ENCODE measurements at places on chromosomes 16 and 17.
A peak's percentile ranks its signal among the peaks of the same experiment; 100 is the strongest.

DNA sequence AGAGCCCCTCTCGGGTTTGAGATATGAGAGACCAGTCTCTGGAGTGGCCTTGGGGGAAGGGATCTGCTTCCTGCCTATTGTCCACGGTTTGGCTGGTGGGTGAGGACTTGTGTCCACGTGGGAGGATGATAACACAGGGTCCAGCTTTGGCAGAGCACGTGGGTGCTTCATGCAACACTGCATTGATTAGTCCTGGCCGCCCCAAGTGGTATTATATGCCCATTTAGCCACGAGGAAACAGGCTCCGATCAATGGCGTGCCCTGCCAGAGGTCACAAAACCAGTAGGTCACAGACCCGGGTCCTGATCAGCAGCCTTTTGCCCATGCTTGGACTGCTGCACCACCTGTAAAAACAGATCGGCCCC, 141.6 kb downstream of the RGS9 start:
- DNase-seq: no peak

GRCh38 chr17:36527621-36528250, 6.9 kb downstream of the MYO19 start:
- no peak for DNase-seq

- DNase-seq: no peak
These were observed 16.4 kb downstream of the FAM20A start for GRCh38 chr17:68584581-68585303.

- no peak for DNase-seq
These were observed 35.6 kb upstream of the IRF8 start for GRCh38 chr16:85863384-85863774.

GRCh38 chr16:23564575-23565363, 7.2 kb downstream of the UBFD1 start:
- no peak for DNase-seq

DNA sequence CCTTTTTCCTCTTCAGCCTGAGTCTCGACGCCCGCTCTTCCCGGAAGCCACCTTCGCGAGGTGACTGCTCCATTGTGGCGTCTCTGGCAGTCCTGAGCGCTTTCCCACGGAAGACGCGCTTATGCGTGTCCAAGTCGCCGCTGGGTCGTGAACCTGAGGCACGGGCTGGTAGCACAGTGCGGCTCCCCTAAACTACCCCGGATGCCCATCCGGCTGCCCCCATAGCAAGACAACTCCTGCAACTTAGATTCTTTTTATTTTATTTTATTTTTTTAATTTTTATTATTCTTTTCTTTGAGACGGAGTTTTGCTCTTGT, 2.1 kb upstream of the ESRP2 start:
- no peak for DNase-seq

DNA sequence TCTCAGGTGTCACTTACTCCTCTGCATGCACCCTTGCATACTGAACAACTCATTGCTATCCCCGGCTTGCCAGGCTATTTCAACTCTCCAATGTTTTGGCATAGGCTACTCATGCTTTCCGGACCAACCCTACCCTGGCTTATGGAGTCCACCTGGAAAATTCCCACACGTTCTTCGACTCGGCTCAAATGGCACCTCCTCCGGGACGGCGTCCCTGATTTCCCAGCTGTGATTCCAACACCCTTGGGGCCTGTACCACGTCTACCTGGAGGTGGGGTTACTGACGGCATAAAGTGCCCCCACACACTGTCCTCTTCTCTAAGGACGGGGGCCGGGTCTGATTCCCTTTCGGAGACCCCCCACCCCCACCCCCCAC, 498 bp downstream of the SMYD4 start:
- DNase-seq: peak; percentile 2

GRCh38 chr16:86372193-86372592, 138.1 kb upstream of the FOXF1 start:
- no peak for DNase-seq

DNA sequence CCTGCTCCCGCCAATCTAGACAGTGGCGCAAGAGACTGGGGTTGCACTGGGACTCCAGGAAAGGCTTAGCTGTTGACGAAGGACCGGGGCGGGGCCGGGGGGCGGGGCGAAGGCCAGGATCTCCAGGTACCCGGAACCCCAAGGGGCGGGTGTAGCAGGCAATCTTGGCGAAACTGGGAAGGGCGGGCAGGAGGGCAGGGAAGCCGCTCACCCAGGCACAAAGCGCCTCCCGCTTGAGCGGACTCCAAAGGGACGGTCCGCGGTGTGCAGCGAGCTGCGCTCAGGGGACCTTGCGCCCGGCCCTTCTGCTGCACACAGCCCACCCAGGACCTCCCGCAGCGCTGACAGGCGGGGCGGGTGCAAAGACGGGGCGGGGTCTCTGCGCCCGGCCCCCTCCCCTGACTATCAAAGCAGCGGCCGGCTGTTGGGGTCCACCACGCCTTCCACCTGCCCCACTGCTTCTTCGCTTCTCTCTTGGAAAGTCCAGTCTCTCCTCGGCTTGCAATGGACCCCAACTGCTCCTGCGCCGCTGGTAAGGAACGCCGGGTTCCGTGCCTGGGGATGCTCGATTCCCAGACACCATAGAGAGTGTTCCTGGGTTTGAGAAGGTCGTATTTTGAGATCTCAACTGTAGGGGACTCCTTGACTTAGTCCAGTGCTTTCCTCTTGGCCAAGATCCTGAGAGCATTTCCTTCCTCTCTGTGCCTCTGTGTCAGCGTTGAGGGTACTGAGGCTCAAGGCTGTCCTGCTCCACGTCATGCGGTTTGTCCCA, at the start of gene MT1F:
Gene MT1F (plus strand): TSS at position 405 of the 772 bp plus-strand sequence. CDS start 100 bp downstream, at position 505.
- DNase-seq: peak; percentile 74

DNA sequence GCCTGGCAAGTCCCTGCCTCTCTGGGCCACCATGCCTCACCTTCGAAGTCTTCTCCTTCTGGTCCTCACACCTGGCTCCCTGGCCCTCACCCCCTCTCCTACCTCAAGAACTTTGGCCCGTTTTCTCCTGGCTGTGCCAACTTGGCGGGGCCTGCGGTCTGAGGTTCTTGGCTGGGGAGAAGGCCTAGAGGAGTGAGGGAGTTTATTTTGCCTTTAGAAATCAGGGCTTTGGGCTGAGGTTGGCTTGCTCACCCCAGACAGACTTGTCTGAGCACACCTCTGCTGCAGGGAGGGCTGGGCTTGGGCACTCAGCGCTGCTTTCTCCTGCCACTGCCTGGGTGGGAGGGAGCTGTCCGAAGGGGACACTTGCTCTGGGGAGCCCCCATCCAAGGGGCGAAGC, 23.3 kb upstream of the TAC4 start:
- no peak for DNase-seq

- no peak for DNase-seq
These were observed 3.9 kb downstream of the SSTR2 start for GRCh38 chr17:73168667-73169066.

DNA sequence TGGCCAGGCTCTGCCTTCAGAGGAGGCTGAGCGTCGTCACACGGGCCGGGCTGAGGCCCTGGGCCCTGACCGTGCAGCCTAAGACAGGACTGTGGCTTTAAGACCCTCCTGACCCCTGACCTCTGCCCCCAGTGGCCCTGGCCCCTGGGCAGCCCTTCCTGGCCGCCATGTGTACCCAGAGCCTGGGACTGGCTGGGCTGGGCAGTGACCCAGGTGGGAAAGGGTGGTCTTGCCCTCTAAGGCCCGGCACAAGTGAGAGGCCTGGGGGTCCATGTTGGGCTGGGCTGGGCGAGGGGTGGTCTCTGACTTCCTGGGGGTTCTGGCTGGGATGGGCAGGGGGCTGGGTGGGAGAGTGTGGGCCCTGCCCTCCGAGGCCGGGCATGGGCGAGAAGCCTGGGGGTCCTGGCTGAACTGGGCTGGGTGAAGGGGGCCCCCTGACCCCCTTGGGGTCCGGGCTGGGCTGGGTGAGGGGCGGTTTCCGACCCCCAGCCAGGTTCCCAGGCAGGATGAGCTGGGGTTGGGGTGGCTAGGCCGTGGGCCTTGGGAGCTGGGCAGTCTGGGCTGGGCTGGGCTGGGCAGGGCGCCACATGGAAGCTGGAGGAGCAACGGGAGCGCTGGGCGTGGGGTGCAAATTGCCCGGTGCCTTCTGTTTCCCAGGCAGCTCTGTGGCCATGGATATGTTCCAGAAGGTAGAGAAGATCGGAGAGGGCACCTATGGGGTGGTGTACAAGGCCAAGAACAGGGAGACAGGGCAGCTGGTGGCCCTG, at the start of gene CDK3:
Gene CDK3 (plus strand): TSS at position 101 of the 767 bp plus-strand sequence. CDS start 571 bp downstream, at position 672.
- DNase-seq: no peak

DNA sequence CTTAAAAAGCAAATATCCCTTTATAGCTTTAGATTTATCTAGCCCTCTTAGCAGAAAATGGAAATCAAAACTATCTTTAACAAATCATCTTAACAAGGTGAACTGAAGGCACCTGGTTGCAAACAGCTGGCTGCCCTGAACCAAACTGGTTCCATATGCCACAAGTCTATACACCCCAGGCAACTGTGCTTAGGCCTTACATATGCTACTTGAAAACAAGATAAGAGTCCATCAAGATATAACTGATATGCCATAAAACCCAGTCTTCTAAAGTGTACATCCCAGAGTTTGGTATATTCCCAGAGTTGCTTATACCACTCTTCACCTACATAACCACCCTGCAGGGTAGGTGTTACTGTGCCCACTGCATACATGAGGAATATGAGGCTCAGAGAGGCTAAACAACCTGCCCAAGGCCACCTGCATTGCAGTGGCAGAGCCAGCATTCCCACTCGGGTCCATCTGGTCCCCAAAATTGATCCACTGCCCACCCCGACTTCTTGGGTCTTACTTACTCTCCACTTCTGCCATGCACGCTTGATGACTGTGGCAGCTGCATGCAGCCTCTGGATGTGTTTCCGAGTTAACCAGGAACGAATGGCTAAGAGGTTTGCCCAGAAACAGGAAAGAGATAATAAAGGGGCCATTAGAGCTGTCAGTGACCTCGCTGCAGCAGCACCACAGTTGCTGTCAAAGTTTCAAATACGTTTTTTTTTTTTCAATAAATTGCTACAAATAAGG, 12.2 kb downstream of the ZNHIT3 start:
- no peak for DNase-seq

DNA sequence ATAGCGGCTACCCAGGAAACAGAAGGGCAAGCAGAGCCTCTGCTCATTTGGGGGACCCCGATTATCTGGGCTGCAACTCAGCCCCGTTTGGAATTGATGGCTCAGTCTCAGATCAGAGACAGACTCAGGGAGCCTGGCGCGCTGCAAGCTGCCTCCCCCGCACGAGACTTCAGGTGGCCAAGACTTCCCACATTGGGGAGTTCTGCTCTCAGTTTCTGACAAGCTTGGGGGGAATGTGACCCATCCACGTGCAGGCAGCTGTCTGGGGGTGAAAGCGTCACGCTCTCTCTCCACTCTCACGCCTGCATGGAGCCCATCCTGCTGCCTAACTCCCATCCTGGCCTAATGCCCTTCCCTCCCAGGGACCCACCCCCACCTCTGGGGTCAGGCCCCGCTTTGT, 157.6 kb upstream of the GSE1 start:
- no peak for DNase-seq

DNA sequence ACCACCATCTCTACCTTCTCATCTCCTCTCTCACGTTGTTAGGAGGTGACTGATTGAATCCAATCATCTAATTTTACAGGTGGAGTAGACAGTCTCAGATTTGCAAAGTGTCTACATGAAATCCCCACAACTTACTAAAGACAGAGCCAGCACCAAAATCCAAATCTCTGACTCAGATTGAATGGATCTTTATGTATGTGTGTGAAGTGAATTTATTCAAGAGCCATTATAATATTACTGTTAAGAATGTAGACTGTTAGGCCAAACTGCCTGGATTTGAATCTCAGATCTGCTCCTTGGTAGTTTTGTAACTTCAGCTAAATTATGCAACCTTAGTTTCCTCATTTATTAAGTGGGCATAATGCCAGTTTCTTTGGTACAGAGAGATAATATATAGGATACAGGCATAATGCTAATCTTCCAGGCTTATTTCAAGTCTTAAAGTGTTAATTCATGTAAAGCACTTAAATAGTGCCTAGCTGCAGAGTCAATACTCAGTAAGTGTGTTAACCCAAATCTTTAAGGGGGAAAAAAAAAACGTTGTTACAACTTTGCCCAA, 12.7 kb downstream of the CNEP1R1 start:
- DNase-seq: no peak

DNA sequence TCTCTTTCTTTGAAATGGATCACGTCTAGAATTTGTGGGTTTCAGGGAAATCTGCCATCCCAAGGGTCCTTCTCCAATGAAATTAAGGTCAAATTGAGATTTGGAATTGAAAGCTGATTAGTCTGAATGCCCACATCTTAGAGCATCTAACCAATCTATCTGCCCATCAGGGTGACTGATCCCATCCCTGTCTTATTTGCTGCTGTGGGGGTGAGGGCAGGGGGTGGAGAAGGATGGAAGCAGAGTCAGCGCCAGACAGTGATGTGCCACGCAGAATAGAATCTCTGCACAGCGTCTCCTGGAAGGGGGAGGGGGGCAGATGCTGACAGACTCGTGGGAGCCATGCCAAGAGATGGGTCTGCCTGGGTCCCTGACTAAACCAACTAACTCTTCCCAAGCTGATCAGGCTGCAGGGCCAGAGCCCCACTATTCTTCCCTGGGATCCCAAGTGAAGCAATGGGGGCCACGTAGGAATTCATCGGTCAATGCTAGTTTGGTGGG, 32.1 kb downstream of the CDK5RAP3 start:
- no peak for DNase-seq

- DNase-seq: peak; percentile 22
These were observed 33.1 kb upstream of the HERPUD1 start for GRCh38 chr16:56898847-56899246.

DNA sequence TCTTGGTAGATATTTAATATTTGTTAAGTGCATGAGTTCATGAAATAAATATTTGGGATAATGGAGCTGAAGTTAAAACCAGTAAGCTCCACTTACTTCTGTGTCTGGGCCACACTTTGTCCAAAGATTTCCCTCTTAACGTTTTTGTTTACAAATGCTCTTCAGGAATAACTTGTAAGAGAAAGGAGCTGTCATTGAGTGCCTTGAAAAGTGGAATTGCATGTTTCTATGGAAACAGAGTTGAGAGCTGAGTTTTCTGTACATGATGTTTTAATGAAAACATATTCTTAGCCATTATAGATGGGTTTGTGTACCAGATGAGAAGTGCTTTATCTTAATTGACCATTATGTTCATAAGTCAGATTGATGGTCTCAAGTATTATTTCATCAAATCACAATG, 1045.4 kb upstream of the EEF2KMT start:
- DNase-seq: no peak

Measured in CD4-positive, alpha-beta T cell treated with Interleukin-17A for 1 hour (primary cell).